ENCODE measurements at places on chromosomes 11 and 22.

DNA sequence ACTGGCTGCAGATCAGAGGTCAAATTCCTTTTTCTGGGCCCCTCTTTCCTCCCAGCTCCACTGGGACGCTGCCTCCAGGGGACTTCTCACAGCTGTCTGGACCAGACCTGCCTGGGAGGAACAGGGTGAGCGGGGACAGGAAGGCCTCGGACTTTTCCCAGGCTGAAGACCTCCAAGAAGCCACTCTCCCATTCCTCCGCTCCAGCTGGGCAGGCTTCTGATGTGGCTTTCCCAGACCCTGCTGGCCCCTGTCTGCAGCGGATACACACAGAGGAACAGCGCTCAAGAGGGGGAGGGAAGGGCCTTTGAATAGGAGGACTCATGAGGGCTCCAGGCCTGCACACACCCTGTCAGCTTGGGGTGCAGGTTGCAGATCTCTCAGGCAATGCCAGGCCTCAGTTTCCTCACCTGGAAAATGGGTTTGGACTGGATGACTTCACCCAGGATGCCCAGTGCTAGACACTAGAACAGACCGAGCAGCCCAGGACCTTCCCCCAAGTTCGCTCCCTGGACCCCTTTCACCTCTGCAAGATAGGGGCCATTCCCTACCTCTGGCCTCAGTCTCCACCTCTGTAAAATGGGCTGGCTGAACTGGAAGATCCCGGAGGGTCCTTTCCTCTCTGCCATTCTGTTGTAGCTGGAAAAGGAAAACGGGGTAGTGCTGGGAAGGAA, 36.6 kb downstream of the MB start:
- DNase-seq: no peak

DNA sequence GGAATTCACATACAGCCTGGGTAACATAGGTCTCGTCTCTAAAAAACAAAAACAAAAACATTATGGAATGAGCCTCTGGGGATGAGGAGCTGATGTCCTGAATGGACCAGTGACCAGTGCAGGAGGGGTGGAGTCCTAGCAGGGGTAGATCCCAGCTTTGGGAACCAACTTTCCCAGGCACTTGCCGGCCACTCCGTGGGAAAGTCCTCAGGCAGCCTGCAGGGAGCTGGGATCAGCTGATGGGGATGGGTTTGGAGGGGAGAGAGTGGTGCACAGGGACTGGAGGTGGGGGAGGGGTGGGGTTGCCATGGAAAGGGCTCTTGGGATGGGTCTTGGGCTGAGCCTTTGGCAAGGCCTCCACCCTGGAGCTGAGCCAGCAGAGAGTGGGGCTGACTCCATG, 19.1 kb downstream of the MGAT3 start:
- DNase-seq: no peak

GRCh38 chr11:86627776-86628455, 44.5 kb downstream of the ME3 start:
- no peak for DNase-seq

- DNase-seq: no peak
Measured at GRCh38 chr11:63608353-63609345, 5.6 kb downstream of the PLAAT3 start.

GRCh38 chr11:119445379-119445778, 22.4 kb upstream of the THY1 start:
- DNase-seq: no peak

Data from right renal cortex interstitium (tissue), 3 donors.